Esophagus squamous epithelium (tissue), 5 donors: ENCODE measurements at places on chromosomes 6 and 20.

DNA sequence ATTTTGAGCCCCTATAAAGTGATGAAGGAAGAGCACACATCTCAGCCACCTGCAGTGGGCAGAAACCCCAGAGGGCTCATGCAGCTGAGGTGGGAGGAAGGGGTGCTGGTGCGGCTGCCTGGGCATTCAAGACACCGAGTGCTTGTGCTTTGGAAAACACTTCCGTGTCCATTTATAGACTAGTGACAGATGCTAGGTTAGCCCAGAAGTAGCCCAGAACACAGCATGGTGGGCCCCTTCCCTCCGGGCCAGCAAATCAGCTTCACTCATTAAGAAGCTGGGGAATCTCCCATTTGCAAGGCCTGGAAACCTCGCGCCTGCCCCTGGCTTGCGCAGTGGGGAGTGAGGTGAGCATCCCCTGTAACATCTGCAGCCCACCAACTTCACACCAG lies 12.9 kb downstream of the BEND3 start:
- DNase-seq: no peak

DNA sequence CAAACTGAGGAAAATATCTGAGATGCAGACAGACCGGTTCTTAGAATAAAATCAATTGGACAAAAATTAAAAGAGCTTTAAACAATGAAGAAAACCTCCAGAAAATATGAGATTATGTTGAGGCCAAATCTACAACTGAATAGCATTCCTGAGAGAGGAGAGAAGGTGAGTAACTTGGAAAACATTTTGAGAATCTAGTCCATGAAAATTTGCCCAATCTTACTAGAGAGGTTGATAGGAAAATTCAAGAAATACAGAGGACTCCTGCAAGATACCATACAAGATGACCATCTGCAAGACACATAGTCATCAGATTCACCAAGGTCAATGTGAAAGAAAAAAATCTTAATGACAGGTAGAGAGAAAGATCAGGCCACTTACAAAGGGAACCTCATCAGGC lies 437.7 kb upstream of the ADGRB3 start:
- DNase-seq: no peak

DNA sequence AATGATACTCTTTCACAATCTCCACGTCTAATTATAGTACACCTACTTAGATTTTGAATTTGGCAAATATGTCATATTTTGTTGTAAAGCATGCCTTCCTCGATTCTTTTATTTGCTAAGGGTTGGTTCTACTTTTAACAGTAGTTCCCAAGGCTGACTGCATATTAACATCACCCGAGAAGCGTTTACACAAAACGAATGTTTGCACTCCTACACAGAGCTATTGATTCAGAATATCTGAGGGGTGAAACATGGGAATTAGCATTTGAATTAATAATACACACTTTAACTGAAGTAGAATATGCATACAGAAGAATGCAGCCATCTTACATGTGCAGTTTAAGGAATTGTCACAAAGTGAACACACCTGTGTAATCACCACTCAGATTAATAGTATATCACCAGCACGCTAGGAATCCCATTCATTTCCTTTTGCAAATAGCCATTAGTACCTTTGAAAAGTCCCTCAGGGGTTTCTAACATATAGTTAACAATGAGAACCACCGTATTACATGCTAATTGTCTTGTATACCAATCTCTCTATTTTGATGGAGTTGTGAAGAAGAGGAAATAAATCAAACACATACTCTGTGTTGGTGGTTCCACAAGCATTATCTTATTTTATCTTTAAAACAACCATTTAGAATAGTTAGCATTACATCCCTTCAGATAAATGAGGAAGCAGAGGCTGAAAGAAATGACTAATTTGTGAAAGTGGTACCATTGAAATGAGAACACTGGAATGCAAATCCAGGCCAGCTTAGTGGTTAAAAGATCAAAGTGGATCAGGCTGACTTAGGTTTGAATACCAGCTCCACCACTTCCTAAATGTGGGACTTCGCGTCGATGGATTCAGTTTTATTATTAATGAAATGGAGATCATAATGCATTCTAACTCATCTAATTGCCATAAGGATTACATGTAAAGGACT lies 317.6 kb downstream of the HDGFL1 start:
- DNase-seq: no peak

DNA sequence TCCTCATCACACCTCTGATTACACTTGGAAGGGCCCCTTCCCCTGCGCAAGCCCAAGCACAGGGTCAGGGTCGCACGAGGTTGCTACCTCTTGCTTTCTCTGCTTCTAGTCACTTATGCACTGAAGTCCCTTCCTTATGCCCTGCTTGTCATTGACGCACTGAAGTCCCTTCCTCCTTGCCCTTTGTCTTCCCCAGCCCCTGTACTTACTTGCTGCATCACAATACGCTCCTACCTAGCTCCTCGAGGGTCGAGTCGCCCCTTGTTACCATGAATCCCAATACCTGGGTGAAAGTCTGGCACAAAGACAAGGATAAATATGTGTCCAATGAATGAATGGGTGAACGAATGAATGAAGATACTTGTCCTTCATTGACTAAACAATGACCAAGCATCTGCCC lies 75.9 kb downstream of the LYRM4 start:
- no peak for DNase-seq

GRCh38 chr6:159104931-159105330 lies 60.1 kb upstream of the TAGAP start:
- DNase-seq: no peak

- DNase-seq: no peak
These were observed 73.7 kb downstream of the SLC22A3 start for GRCh38 chr6:160421854-160422253.

GRCh38 chr20:52524861-52525260 lies 333.3 kb upstream of the ZFP64 start:
- no peak for DNase-seq

DNA sequence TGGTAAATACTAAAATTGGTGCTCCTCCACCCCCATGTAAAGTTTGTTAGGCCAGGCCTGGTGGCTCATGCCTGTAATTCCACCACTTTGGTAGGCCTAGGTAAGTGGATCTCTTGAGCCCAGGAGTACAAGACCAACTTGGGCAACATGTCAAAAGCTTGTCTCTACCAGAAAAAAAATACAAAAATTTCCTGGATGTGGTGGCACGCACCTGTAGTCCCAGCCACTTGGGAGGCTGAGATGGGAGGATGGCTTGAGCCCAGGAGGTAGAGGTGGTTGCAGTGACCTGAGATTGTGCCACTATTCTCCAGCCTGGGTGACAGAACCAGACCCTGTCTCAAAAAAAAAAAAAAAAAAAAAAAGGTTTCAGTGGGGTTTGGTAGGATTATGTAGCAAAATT lies 41.7 kb downstream of the ITCH start:
- no peak for DNase-seq

DNA sequence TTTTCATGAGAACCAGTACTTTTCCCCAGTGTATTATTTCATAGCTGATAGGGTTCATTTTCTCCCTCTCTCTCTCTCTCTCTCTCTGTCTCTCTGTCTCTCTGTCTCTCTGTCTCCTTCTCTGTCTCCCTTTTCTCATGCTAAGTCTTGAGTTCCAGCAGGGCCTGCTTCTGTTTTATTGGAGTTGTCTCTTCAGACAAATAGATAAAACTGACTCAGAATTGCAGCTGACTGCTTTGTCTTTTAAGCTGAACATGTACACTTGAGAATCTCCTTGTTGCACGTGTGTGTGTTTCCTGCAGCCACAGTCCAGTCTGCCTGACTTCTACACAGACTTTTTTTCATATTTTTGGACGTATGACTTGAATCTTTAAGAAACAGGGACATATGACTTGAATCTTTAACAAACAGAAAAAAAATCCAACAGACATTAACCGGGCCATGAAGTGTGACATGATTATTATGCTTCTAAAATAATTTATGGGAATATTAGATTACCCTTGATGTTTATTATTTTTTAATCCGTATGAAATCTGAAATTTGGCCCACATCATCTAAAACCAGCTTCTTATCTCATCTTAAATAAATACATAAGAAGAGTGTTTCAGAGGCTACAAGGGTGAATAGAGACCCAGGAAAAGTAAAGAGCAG lies 71.5 kb downstream of the JAG1 start:
- DNase-seq: no peak

- DNase-seq: no peak
These were observed 16.1 kb upstream of the CCN6 start for GRCh38 chr6:112037783-112038216.

GRCh38 chr6:36492621-36493020 lies 49.8 kb downstream of the KCTD20 start:
- no peak for DNase-seq

- DNase-seq: no peak
These were observed 88.8 kb downstream of the CD24 start for GRCh38 chr6:106885679-106886078.

- no peak for DNase-seq
These were observed 667 bp upstream of the CST9L start for GRCh38 chr20:23568971-23569330.

DNA sequence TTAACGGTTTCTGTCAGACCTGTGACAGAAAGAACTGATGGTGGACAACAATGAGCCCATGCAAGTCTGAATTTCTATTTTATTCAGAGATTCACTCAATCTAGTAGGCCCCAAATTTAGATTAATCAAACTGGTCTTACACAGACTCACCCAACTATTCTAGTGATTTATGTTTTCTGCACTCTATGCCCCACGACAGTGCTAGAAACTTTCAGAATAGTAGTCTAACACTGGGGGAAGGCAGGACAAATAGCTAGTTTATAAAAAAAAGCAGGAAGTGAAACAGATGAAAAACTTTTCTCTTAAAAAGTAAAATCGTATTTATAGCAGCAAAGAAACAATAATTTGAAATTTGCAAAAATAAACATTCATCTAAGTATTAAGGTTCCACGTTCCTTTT lies 5.0 kb downstream of the TCP11 start:
- no peak for DNase-seq

GRCh38 chr20:35318502-35319157 lies 26.4 kb upstream of the FAM83C start:
- DNase-seq: no peak

GRCh38 chr20:20608041-20608440 lies 104.4 kb downstream of the RALGAPA2 start:
- DNase-seq: no peak

DNA sequence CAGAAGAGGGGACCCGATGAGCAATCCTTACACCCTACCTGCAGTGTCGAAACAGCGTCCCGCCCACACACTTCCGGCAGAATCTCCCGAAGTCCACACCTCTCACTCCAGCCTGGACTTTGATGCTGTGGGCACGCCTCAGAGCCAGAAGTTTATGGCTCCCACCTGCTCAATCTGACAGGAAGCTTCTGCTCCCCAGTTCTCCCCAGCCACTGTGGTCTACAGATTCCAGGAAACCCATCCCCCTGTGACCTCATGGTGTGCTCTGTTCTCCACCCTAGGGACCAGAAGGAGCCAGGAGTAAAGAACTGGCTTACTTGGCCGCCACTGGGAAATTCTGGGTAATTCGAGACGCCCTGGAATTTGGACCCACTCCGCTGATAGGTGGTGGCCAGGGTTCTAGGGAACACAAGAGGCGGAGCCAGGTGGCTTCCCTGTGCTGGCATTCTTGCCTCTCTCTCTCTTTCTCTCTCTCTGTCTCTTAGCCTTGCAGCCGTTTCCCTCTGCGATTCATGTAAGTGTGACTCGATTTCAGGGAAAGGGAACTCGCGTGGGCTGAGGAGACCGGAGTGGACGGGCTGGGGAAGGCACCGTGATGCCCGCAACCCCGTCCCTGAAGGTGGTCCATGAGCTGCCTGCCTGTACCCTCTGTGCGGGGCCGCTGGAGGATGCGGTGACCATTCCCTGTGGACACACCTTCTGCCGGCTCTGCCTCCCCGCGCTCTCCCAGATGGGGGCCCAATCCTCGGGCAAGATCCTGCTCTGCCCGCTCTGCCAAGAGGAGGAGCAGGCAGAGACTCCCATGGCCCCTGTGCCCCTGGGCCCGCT lies at the start of gene TRIM15:
TRIM15 (plus strand) TSS at position 457 of the 828 bp plus-strand sequence; CDS start at position 596, 139 bp downstream.
- DNase-seq: no peak

GRCh38 chr20:37670351-37670791 lies 23.5 kb upstream of the CTNNBL1 start:
- DNase-seq: no peak

GRCh38 chr6:150029749-150030148 lies 4.4 kb upstream of the RAET1L start:
- DNase-seq: no peak

- no peak for DNase-seq
These were observed 147.3 kb downstream of the ZFAND3 start for GRCh38 chr6:37966801-37967200.

DNA sequence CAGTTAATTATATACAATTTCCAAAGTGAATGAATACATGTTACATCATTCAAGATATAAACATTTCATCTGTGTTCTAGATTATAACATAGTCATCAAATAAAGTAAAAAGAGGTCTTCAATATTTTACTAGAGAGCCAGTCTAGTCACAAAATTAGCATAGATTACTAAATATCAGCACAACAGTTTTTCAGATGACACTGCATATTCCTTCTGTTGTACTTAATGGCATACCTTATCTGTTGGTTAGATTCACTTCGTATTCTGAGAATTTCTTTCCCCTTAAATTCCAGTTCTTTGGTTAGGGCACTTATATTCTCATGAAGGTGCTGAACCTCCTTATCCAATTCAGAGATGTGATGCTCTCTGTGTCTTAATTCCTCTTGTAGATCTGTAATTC lies 39.8 kb upstream of the MCM9 start:
- DNase-seq: no peak

GRCh38 chr6:113870917-113871316 lies 13.8 kb downstream of the MARCKS start:
- no peak for DNase-seq

DNA sequence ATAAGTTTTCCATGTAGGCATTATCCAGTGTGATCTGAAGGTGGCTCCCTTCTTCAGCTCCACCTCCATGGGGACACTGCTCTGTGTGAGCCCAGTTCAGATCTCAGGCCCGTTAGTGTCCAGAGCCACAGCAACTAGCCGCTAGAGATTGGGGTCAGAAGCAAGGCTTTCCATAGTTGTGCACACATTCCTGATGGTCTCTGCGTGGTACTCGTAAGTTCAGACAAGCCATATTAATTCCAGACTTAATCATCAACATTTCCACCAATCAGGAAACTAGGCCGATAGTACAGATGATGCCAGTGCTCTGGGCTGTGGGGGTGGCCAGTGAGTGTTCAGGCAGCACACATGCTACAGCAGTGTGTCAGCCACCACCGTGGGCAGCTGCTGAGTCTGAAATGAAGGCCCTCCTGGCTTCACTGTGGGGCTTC lies 17.5 kb upstream of the SYNCRIP start:
- DNase-seq: no peak

DNA sequence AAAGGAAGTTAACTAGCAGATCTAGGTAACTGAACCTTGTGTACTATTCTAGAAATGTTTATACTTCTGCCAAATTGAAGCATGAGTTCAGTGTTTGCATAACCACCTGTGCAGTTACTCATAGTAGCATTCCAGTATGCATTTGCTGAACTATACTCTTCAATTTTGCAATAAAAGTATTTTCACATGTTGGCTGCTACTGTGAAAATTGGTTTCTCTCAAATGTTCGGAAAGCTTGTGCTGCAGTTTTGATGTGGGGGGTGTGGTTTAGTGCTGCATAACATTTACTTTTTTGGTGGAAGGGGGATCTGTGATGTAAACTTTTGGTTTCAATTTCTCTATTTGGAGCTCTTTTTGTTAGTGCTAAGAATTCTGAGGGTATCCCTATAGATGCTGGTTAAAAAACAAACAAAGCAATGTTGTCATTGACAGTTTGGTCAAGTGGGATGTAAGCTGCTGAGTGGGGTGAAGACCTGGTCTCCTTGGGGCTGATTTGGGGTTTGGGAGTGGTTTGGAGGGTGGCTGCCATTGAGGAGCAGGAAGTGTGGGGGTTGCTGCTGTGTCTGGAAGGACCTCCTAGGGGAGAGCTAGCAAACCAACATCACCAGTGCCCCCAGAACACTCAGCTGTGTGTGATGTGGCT lies 87.8 kb downstream of the CARMIL1 start:
- no peak for DNase-seq

- no peak for DNase-seq
These were observed 1.3 kb downstream of the SMIM13 start for GRCh38 chr6:11094941-11095340.
